ENCODE measurements at places on chromosomes 1 and 21.

GRCh38 chr1:110707232-110707631 lies 32.5 kb upstream of the KCNA3 start:
- DNase-seq = peak; percentile 45

DNA sequence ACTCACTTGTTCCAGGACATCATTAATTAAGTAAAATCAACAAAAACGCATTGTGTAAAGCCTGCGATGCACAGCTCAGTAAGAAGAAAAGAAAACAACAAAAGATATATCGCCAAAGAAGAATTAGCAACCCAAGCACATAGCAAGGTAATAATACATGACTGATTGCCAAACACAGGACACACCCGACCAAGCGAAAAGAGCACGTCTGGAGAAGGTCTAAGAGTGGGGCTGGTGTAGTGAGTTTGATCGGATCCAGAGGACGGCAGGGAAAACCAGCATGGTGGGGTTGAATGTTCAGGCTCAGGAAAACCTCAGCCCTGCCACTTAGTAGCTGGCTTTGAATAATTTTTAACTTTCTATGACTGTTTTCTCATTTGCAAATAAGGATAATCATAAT lies 69.8 kb downstream of the JAK1 start:
- no peak for DNase-seq

DNA sequence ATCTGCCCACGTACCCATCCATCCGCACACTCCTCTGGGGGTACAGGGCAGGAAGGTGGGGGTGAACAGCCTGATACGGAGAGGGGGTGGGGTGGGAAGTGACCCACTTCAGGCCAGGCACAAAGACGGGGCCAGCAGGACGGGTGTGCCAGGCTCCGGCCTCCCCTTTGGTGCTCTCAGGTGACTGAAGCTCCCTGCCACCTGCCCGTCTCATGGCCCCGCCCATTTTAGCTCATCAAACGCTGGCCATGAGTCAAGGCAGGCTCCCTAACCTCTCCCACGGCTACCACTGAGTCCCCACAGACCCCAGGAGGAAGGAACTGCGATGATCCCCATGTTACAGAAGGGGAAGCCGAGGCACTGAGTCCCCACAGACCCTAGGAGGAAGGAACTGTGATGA lies 109.6 kb downstream of the CRYAA start:
- DNase-seq = no peak

GRCh38 chr1:10691740-10692125 lies 104.7 kb downstream of the CASZ1 start:
- DNase-seq = no peak

DNA sequence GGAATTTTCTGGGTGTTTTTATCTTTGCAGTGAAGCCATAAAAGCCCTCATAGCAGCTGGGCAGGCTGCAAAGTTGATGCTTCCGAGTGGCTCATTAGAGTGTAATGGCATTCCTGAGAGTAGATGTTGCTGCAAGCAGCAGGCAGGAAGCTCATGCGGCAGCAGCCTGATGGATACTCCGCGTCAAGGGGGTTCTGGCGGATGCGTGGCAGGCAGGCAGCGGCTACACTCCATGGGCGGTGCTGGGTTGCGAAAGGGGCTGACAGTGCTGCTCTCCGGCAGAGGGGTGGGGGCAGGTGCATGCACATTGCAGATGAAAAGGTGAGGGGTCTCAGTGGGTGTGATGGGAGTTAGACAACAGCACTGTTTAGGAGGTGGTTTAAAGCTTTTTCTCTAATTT lies 93.2 kb upstream of the AJAP1 start:
- no peak for DNase-seq

DNA sequence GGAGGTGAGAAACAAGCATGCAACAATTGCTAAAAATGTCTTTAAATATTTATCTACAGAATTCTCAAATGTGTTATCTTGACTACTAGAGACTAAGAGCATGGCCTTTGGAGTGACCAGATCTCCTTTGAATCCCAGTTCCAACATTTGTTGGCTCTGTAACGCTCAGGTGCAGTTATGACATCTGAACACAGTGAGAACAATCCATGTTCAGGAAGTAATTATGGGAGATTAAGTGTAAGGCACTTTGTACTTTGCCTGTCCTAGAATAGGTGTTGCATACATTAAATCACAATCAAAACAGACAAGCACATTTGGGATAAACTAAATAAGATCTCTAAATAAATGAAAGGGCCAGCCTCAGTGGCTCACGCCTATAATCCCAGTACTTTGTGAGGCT lies 454.5 kb downstream of the SMYD3 start:
- DNase-seq = no peak

- no peak for DNase-seq
These were observed 674.3 kb downstream of the BRINP3 start for GRCh38 chr1:189803364-189803763.

DNA sequence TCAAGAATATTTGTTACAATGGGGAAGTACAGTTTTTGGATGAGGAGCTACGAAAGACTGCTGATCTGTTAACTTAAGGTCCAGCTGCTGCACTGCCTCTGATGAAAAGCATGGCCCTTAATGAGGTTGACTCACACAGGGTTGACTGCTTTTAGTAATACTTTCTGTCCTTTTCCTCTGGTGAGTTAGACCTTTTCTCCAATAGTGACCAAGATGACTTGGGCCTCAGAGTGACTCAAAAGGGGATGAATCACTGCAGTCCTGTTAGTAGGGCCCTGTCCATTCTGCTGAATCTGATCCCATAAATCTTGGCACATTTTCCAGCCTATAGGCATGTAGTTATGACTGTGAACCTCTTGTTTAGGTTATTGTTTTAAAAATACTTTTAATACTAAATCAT lies 2.7 kb downstream of the DISP1 start:
- no peak for DNase-seq

GRCh38 chr21:38352536-38353219 lies 95.9 kb downstream of the KCNJ15 start:
- peak; percentile 34 for DNase-seq

- DNase-seq = no peak
These were observed 1.0 kb downstream of the APOBEC4 start for GRCh38 chr1:183652107-183652506.

DNA sequence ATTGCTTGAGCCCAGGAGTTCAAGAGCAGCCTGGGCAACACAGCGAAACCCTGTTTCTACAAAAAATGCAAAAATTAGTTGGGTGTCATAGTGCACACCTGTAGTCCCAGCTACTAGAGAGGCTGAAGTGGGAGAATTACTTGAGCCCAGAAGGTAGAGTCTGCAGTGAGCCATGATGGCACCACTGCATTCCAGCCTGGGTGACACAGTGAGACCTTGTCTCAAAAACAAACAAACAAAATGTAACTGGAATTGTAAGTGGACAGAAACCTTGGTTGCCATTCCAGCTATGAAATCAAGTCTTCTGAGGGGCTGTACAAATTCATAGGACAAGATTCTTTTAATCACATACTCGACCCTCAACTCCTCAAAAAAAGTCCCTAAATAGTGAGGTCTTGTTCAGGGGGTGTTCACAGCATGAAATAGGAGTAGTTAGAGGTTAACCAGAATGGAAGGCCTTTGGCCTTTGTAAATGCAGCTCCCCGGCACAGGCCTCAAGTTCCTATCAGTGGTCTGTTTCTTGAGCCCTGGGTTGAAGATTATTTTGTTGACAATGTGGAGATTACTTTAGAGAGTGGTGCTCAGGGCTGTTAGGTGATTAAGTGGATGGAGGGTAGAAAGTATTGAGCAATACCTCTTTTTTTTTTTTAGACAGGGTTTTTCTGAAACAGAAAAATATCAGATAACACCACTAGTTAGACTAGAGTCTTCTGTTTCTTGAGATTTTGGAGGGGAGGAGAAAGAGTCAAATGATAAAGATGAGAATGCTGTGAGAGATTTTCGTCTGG lies 138.7 kb upstream of the ZNF648 start:
- DNase-seq = no peak

DNA sequence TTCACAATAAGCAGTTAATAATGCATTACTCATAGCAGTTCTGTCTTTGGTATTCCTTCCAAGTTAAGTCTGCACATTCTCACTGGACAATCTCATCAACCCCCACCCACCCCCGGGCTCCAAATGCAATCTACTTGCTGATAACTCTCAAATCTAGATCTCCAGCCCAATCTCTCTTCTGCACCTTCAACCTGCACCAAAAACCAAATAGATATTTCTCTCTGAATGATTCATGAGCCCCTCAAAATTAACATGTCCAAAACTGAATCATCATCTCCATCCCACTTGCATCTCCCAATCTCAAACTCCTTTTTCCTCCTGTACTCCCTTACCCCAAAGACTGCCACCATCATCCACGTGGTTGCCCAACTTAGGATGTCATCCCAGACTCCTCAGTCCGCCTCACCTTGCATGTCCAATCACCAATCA lies 2.7 kb downstream of the DOCK7 start:
- no peak for DNase-seq

DNA sequence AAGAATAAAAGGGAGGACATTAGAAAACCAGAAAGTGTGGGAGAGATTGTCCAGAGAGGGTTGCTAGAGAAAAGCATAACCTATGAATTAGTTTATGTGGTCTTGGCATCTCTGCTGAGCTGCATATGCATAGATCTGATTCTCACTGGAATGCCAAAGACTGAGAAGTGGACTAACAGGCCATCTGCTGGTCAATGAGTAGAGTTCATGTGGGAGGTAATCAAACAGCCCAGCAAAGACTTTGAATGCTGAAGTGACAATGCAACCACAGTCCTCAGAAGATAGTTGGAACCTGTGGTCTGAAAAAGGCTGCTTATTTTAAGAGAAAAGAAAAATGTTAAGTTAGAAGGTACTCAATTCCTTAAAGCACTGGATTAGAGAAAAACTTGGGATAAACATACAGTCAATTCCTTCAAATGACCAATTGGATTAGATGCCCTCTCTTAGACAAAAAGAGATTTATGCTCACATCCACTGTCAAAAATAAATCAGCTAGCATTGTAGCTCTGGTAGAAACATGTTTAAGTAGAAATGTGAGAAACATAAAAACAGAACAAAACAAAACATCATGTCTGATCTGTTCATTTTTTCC lies 382.8 kb downstream of the AMY1C start:
- DNase-seq = no peak

DNA sequence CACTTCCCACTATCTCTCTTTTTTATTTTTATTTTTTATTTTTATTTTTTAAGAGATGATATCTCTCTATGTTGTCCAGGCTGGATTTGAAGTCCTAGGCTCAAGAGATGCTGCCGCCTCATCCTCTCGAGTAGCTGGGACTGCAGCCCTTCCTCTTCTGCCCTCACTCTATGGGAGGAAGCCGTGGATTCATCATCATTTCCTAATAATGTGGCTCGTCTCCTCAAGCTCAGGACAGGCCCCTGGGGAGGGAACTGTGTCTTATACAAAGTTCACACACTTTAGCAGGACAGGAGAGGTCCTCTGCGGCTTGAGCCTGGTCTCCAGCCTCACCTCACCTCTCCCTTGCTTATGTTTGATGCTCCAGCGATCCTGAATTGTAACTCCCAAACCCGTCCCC lies 16.5 kb upstream of the IFFO2 start:
- DNase-seq = no peak

DNA sequence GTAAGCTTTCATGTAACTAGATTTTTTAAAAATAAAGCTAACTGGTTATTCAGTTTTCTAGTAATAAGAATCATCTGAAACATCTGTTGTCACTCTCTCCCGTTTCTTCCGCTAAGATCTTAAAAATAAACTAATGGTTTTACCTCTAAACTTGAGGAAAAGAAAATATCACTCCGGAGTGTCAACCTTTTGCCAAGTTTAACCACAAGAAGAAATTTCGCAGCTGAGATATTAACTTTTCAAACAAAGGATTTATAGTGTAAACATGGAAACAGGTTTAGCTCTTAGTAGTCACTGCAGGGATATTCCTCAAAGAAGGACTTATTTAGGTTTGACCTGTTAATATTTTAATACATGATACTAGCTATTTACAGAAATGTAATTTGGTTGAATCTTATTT lies 954.9 kb downstream of the ADGRL2 start:
- no peak for DNase-seq

GRCh38 chr1:186754542-186755145 lies 74.1 kb upstream of the PLA2G4A start:
- DNase-seq = no peak

GRCh38 chr1:211336161-211336560 lies 9.5 kb downstream of the TRAF5 start:
- DNase-seq = no peak

DNA sequence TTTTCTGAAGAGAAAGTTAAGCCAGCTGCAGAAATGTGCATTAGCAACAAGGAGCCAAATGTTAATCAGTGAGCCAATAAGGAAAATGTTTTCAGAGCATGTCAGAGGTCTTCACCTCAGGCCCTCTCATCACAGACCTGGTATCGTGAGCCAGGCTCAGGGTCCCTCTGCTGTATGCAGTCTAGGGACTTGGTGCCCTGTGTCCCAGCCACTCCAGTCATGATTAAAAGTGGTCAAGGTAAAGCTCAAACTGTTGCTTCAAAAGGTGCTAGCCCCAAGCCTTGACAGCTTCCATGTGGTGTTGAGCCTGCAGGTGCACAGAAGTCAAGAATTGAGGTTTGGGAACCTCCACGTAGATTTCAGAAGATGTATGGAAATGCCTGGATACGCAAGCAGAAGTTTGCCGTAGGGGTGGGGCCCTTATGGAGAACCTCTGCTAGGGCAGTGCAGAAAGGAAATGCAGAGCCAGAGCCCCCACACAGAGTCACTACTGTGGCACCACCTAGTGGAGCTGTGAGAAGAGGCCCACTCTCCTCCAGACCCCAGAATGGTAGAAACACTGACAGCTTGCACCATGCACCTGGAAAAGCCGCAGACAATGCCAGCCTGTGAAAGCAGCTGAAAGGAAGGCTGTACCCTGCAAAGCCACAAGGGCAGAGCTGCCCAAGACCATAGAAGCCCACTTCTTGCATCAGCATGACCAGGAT lies 1128.7 kb downstream of the AMY1C start:
- DNase-seq = no peak

- DNase-seq = no peak
These were observed 2.8 kb downstream of the PI4KB start for GRCh38 chr1:151324390-151324930.

DNA sequence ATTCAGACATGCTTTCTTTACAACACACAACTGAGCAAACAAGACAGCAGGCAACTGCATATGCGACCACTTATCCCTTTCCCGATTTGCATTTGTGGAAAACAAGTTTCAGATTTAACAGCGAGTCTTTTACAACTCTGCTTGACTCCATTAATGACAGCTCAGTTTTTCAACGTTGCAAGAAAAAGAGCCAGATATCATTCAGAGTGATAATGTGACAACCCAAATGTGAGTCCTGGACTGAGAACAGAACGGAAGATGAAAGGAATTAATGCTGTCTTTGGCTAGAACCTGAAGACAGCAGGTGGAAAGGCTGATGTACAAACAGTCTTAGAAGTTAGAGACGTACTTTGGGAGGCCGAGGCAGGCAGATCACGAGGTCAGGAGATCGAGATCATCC lies 83.0 kb upstream of the C8B start:
- DNase-seq = no peak

GRCh38 chr1:246815693-246816270 lies 91.6 kb downstream of the SCCPDH start:
- DNase-seq = no peak

GRCh38 chr1:72938408-72938807 lies 656.1 kb upstream of the NEGR1 start:
- DNase-seq = no peak

GRCh38 chr1:236489710-236490377 lies 33.9 kb upstream of the LGALS8 start:
- no peak for DNase-seq

All from CD4-positive, alpha-beta T cell treated with Interleukin-15 for 1 hour (primary cell).